ENCODE measurements at places on chromosomes 12 and 14. TPM values are rescaled to one million over a fixed set of nuclear protein-coding genes. Genes with fewer than 3 reads are reported as not detected.

SBNO1 gene
- 41.9 TPM for total RNA-seq

CHGA gene
- total RNA-seq = not detected

C12orf50 gene
- total RNA-seq = 0.09 TPM

JAG2 gene
- 2.5 TPM for total RNA-seq

LYZ gene
- 0.89 TPM for total RNA-seq

CMA1 gene
- total RNA-seq = not detected

SRGAP1 gene
- total RNA-seq = 0.20 TPM

CSRP2 gene
- total RNA-seq = 0.11 TPM

LRFN5 gene
- total RNA-seq = not detected

TMPRSS12 gene
- not detected for total RNA-seq

CD163 gene
- not detected for total RNA-seq

CHPT1 gene
- total RNA-seq = 12.6 TPM

PLCZ1 gene
- total RNA-seq = not detected

IL26 gene
- 0.39 TPM for total RNA-seq

DUSP16 gene
- total RNA-seq = 37.3 TPM

PIWIL1 gene
- 0.27 TPM for total RNA-seq

CBX5 gene
- 152 TPM for total RNA-seq

MIP gene
- total RNA-seq = not detected

GPR65 gene
- total RNA-seq = 15.3 TPM

TAS2R8 gene
- not detected for total RNA-seq

KRT81 gene
- 0.11 TPM for total RNA-seq

NTF3 gene
- total RNA-seq = not detected

TOMM20L gene
- total RNA-seq = not detected

NUDT14 gene
- total RNA-seq = 16.7 TPM

KLRC2 gene
- not detected for total RNA-seq

KRT78 gene
- total RNA-seq = not detected

HOXC13 gene
- total RNA-seq = not detected

SERPINA5 gene
- not detected for total RNA-seq

CLEC9A gene
- not detected for total RNA-seq

KRT86 gene
- total RNA-seq = 0.48 TPM

RNASE9 gene
- total RNA-seq = not detected

HCFC2 gene
- 14.2 TPM for total RNA-seq

SIVA1 gene
- total RNA-seq = 116 TPM

LTBR gene
- 0.14 TPM for total RNA-seq

DYNLL1 gene
- total RNA-seq = 331 TPM

PARPBP gene
- total RNA-seq = 28.9 TPM

EML1 gene
- 0.30 TPM for total RNA-seq

PPFIBP1 gene
- total RNA-seq = 9.8 TPM

LUM gene
- total RNA-seq = not detected

AVPR1A gene
- not detected for total RNA-seq

SLC4A8 gene
- 10.4 TPM for total RNA-seq

DDN gene
- 0.16 TPM for total RNA-seq

DDX54 gene
- 76.4 TPM for total RNA-seq

ARHGDIB gene
- 1,655 TPM for total RNA-seq

PLD4 gene
- 0.11 TPM for total RNA-seq

PTMS gene
- 95.4 TPM for total RNA-seq

MUCL1 gene
- not detected for total RNA-seq

TMEM117 gene
- total RNA-seq = 0.75 TPM

ACRBP gene
- 1.5 TPM for total RNA-seq

DTX1 gene
- not detected for total RNA-seq

RNF212B gene
- total RNA-seq = not detected

INHBC gene
- not detected for total RNA-seq

GPR84 gene
- 0.39 TPM for total RNA-seq

ERP27 gene
- total RNA-seq = 12.2 TPM
